Smooth muscle cell of the brain vasculature (primary cell): ENCODE measurements at places on chromosomes 5 and 9.

DNA sequence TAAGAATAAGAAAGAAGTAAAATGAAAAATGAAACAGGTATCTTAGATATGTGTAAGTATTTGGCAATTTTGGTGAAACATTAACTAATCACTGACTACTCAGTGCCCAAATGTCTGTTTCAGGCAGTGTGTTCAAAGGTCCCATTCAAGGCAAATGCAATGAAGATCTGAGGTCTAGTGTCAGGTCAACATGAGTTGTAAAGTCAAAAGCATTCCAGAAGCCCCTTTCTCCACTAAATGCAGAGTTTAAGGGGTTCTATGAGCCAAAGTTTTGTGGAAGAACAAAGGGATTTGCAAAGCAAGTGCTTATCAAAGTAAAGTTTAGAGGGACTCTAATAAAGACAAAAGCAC lies 71.0 kb upstream of the GPBP1 start:
- DNase-seq = no peak

- DNase-seq = no peak
Observed at GRCh38 chr5:145553177-145553576, 282.0 kb downstream of the PRELID2 start.

- peak; percentile 4 for DNase-seq
Observed at GRCh38 chr9:26744191-26744965, 148.2 kb downstream of the CAAP1 start.

- DNase-seq = no peak
Observed at GRCh38 chr5:60260658-60261057, 367.1 kb upstream of the PDE4D start.

- no peak for DNase-seq
Observed at GRCh38 chr9:114315723-114316363, 7.1 kb upstream of the ORM1 start.

DNA sequence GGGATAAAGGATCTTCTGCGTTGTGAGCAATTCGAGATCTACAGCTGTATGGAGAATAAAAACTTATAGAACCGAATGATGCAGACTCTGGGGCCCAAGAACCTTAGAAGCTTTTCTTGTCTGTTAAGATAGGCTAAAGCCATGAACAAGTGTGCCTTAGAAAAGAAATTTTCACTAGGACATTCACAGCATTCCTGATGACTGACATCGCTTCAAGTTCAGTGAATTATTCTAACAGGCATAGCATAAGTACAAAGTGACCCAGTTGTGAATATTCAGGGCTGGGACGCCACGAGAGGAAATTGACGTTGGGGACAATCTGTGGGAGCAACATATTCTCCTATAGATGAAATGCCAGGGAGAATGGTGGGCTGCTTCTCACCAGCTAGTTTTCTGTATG lies 32.0 kb upstream of the PANK3 start:
- no peak for DNase-seq

DNA sequence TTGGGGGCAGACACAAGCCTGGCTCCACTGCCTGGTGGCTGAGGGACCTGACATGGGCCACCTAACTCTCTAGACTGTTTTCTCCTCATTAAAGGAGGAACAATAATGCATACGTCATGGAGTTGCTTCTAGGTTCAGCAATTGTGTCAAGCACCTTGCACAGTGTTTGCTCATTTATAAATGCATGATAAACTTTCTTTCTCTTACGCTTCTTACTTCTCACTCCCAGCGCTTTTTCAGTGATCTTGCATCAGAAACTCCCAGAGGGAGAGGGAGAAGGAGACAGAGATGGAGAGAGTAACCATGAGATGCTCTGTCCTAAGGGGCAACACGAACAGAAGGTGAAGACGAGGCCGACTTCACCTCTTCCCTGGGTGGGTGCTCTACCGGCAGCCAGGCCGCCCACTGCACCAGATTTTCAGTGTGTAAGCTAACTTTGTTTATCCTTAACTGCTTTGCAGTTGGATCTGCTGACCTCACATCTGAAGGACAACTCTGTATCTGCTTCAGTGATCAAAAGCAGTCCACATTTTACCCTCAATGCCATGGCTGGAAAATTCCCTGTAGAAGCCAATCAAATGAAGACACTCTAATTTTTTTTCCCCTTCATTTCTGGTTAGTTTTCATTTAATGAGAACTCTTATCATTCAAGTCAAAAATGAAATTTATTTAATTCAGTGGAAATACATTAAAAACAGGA lies 35.3 kb downstream of the MED27 start:
- DNase-seq = no peak

- no peak for DNase-seq
Observed at GRCh38 chr9:107780960-107781359, 291.4 kb upstream of the KLF4 start.

GRCh38 chr5:31680528-31680927 lies 41.6 kb downstream of the PDZD2 start:
- DNase-seq = no peak

- no peak for DNase-seq
Observed at GRCh38 chr5:80755626-80756025, 100.8 kb upstream of the DHFR start.

GRCh38 chr9:70382709-70383605 lies 31.5 kb downstream of the KLF9 start:
- DNase-seq = no peak

DNA sequence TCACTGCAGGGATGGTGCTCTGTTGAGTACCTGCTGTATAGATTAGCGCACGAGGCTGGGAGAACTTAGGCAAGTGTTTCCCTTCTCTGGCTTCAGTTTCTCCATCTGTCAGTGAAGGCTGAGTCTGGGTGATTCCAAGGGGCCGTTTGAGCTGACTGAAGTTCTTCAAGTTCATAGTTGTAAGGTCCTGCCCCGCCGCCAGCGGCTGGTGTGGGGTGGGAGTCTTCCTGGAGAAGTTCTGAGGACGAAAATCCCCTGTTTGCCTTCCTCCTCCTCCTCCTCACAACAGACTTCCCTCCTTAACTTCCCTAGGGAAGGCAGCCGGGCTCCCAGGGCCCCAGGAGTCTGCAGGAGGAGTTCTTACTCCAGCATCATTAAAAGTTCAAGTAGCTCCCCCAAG lies 1.7 kb upstream of the HRCT1 start:
- no peak for DNase-seq

DNA sequence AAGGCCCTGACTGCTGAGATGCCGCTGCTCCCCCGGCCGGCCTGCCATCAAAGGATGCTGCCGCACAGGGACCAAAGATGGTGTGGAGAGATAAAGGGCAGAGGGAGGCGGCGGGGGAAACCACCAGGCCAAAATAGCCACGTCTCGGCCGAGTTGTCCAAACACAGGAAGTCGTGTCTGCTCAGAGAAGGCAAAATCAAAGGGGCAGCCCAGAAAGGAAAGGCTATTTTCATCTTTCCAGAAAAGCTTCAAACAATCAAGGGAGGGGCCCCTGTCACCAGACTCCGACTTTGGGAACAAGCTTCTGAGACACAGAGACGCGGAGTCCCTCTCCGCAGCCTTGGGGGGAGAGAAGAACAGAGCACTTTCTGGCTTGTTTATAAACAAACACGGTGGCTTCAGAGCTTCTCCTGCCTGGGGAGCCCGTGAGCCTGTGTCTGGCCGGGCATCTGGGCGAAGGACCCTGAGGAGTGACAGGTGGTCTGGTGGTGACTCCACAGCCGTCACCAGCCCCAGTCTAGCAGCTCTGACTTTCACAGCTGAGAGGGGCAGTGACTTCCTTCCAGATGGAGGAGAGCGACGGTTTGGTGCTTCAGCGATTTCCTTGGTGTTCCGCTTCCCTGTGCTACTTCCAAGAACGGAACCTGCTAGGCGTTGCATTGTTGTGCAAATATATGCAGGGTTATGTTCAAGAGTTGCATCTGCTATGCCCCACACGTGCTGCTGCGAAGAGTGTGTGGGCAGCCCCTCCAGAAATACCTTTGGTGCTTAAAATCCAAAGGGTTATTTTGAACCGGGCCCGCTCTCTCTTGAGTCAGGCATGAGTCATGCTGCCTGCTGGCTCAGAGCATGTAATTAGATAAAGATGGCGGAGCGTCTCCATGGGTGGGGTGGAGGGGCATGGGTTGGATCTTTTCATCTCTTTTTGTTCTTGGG lies 24.0 kb downstream of the ADAMTSL2 start:
- peak; percentile 56 for DNase-seq

DNA sequence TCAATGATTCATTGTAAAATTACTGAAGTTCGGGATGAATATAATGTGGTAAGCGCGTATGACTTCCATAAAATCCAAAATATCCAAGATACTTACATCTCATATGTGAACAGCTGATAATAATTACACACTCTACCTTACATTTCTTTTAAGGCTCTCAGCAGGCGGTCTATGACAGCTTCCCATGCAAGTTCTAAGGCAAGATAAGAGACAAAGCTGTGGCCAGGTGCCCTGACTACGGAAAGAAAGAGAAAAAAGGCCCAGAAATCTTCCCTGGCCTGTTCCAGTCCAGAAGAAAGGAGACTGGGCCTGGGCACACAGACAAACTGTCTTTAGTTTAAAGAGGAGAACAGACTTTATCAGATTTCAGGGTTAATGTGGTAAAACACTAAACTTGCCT lies 69.1 kb downstream of the ARSB start:
- no peak for DNase-seq

DNA sequence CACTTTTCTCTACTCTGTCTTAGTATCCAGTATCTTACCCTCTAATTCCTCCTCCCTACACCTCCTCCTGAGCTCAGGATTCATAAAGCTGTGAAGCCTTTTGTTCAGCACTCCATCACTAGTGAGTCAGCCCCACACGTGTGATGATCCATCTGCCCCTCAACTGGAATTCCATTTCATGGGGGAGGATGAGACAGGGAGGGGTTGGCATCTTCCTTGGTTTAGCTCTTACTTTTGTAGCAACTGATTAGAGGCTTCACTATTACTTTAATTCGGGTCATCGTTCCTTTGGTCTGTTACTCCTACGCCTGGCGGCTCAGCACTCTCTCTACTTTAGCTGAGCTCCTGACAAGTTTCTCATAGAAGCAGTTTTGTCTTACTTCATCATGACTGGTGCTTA lies 11.8 kb downstream of the BTNL8 start:
- no peak for DNase-seq

- DNase-seq = no peak
Observed at GRCh38 chr5:80057921-80058320, 22.8 kb downstream of the THBS4 start.

GRCh38 chr5:55551904-55552303 lies 17.1 kb upstream of the PLPP1 start:
- no peak for DNase-seq

DNA sequence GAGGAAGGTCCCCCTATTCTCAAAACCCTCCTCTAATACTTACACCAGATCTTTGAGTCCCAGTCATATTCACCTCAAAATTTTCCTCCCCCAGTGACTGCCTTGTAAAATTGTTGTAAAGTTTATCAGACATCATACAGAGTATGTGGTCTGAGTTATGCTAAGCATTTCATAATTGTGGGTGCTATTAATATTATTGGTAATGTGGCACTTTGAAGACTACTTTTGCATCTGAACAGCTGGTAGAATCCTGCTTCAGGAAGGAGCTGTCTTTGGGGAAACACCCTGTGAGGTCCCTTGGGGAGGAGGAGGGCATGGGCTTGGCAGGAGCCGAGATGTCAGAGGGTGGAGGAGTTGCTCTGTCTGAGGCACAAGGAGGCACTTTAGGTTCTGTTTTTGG lies 164.9 kb upstream of the ZNF618 start:
- DNase-seq = no peak

DNA sequence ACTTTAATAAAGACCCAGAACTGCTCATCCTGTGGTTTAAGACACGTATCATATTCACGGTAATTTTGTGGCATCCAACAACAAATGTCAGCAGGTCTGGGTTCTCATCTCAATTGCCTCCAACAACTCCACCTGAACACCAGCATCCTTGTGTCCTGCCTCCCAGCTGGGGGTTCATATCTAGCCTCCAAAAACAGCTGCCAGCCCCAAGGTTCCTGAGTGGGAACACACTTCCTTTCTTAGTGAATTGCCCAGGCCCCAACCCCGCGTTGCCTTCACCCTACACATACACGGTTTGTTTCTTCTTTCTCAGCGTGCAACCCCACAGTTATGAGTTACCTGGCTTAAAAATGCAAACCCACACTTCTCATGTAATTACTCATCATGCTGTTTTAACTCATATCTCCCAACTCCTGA lies 77.9 kb downstream of the SEMA4D start:
- no peak for DNase-seq

DNA sequence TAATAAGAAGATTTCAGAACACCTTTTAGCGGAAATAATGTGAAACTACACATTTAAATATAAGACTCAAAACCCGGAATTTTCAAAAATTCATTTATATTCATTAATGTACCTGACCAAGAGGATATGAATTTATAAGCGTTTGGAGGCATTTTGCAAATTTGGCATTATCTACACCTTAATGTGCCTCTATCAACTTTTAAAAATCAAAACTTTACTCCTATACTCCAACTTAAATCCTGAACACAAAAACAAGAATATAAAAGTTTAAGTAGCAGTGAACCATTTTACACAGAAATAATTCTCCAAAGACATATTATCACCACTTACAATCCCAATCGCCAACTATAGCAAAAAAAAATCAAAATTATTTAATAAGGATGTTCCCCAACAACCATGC lies 3.9 kb downstream of the ZNF608 start:
- DNase-seq = no peak

- no peak for DNase-seq
Observed at GRCh38 chr5:178309271-178310013, 76.8 kb upstream of the PHYKPL start.

- no peak for DNase-seq
Observed at GRCh38 chr9:127166651-127167524, 44.5 kb upstream of the ANGPTL2 start.

- DNase-seq = no peak
Observed at GRCh38 chr9:90552317-90552716, 90.3 kb downstream of the DIRAS2 start.

DNA sequence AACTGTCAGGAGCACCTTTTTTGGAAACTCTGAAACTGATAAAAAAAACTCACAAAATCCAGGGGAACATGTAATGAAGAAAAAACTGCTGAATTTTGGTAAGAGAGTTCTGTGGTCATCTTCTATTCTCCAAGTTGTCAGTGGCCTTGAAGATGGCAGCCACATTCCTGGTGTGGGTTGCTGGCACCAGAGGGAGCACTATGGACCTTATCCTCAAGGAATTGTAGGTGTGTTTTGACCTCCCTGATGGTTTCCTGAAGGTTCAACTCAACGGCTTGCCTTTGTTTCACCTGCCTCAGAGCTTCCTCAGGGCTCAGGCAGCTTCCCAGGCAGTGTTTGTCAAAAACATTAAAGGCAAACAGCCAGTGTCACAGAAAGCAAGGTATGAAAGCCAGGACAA lies 2.2 kb upstream of the SLC38A9 start:
- no peak for DNase-seq

GRCh38 chr9:114278881-114279570 lies 43.9 kb upstream of the ORM1 start:
- no peak for DNase-seq
